ENCODE measurements at places on chromosomes 2 and 18.

DNA sequence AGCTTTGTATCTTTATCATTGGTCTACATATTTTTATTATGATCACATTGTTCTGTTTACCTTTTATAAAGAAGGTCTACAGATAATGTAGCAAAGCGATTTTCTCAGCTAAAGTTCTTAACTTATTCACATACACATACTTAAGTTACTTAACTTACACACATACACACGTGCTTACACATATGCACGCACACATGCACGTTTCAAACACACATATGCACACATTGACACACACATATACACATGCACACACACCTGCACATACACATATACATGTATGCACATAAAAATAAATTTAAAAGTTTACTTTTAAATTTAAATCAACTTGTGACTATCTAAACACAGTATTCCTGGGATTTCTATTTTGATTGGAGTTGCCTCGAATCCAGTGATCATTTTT, 1204.5 kb upstream of the SLC39A10 start:
- DNase-seq, result no peak

- no peak for DNase-seq
These were observed 84.6 kb downstream of the NRP2 start for GRCh38 chr2:205766779-205767359.

- peak; percentile 29 for DNase-seq
These were observed 164.7 kb downstream of the AGAP1 start for GRCh38 chr2:235658351-235659174.

DNA sequence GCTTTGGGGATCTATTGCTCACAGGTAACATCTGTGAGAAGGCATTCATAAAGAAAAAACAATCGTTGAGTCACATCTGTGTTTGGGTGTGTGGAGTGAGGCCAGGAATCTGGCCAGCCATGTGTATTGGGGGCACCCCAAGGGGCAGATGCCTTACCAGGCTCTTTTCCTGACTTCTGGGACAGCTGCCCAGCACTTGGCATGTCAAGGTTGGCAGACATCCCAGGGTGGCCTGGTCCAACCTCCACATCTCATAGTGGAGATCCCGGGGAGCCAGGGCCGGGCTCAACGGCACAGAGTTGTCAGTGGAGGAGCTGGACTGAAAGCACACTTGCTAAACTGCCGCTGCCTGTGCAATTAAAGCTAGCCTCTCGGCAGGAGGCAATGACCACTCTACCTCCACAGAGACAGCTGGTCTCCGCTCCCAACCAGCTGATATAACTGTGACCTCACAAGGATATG, 75.3 kb upstream of the MGAT4A start:
- DNase-seq, result no peak

- DNase-seq, result no peak
These were observed 30.1 kb downstream of the IGFBP5 start for GRCh38 chr2:216665242-216665641.

- DNase-seq, result no peak
These were observed 301.3 kb downstream of the ZNF407 start for GRCh38 chr18:74898965-74899364.

- no peak for DNase-seq
These were observed 21.1 kb downstream of the NBAS start for GRCh38 chr2:15539999-15540398.

- no peak for DNase-seq
These were observed 30.7 kb upstream of the TXNDC2 start for GRCh38 chr18:9854801-9855676.

- DNase-seq, result no peak
These were observed 125.8 kb downstream of the CABLES1 start for GRCh38 chr18:23260926-23261590.

Measured in D721Med (cell line).